ENCODE measurements at places on chromosomes 13 and 19.

DNA sequence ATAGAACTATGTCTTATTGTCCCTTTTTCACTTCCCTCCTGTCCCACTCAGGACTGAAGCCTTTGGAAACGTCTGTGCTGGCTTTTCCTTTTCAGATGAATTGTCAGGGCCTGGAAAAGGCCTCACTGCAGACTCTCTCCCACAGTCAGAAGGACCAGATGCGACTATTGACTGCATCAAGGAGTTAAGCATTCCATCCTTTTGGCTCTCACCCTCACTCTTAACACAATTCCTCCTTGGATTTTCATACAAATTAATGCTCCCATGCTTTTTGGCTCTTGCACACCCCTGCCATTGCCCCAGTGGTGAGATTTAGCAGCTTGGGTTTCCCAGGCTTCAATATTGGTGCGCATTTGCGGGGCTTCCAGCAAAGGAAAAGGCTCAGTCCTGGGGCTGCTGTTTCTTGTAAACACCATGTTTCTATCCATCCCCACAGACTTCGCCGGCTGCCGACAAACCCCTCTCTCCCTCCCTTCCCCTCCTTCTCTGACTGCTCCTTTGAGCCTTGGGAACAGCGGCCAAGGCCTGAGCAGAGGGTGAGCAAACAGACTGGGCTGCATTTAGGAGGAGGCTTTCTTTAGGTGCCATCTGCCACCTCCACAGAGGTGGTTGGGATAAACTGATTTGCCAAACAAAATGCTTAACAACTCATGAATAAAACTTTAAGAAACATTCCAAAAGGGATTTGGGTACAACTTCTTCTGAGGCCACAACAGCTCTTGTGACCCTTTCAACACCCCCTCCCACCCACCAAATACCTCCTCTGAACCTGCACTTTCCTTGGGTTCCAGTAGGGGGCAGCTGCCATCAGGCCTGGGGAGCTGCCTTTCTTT lies 48.6 kb upstream of the PCDH8 start:
- no peak for DNase-seq

DNA sequence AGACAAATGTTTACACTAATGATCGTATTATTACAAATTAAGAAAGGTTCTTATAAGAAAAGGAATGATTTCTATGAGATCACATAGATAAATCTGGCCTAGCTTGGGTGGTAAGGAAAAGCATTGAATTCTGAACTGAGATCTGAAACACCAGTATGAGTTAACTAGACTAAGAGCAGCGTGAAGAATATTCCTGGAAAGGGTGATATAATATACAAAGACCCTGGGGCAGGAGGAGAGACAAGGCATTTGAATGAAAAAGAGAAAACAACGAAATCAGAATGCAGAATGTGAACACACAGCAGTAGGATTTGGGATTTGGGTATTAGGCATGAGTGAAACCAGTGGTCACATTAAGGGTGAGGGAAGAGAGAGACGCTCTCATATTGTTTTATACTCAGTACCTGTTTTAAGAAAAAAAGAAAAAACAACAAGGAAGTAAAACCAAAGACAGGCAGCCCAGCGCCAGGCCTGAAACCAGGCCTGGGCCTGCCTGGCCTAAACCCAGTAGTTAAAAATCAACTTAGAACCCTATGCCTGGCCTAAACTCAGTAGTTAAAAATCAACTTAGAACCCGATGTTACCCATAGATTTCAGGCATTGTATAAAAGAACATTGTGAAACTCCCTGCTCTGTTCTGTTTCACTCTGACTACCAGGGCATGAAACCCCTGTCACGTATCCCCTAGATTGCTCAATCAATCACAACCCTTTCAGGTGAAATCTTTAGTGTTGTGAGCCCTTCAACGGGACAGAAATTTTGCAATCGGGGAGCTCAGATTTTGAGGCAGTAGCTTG lies 287.1 kb downstream of the ITGBL1 start:
- no peak for DNase-seq

DNA sequence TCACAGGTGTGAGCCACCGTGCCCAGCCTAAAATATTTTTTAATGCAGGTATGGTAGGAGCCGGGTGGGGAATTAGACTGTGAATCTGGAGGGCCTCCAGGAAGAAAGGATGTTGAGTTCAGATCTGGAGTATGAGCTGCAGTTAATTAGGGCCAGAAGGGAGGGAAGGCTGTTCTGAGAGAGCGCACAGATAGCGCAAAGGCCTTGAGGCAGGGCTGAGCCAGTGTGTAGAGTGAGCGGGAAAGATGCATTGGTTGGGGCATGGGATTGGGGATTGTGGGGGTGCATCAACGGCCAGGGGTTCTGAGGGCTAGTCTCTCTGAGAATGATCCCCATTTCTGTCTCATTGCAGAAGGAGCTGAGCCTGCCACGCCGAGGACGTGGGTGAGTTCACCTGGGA lies 9.7 kb downstream of the MAST3 start:
- DNase-seq, result no peak

DNA sequence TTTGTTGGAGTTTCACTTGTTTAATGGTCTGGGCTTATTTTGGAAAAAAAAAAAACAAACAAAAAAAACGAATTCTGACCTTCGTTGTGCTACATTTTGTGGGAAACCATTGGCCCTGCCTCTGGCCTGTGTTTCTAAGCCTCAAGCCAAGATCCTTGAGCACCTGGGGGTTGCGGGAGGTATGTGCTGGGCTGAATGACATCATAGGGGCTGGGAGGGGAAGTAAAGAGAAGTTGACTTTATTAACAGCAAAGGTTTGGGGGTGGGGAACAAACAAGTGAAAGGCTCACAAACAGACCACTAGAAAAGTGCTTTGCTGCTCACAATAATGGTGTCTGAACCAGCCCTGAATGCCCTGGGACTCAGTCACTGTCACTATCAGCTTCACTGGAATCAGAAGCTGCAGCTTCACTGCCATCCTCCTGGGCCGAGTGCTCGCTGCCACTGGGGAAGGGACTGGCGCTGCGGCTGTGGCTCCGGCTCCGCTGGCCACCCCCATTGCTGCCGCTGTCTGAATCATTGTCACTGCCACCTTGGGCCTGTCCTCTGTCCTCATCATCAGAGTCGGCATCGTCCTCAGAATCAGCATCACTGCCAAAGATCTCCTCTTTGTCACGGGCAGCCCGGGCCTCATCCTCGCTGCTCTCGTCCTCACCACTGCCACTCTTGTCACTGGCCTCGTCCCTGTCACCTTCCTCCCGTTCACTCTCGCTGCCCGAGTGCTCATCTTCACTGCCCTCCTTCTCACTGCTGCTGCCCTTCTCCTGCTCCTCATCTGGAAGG lies 5.1 kb downstream of the PAF1 start:
- no peak for DNase-seq

DNA sequence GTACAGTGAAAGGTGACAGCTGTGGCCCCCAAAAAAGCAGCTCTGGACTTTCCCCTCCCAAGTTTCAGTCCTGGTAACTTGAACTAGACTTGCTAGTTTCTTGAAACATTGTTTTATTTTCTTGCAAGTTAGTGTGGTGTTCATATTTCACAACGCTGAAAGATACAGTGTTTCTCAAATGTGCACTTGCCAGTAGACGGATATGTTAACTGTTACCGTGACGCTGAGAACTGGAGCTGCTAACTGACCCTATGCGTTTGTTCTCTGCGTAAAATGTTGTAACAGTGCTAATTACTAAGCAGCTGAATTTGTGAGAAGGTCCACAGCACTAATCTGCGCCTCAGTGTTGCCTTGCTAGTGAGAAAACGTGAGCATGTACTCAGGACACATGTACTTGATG lies 79.6 kb downstream of the GGACT start:
- DNase-seq, result no peak

Data from activated effector memory CD4-positive, alpha-beta T cell treated with Interleukin-2 at 50 U/mL for 16 hours (primary cell).